Activated naive CD4-positive, alpha-beta T cell treated with Interleukin-2 at 50 U/mL for 16 hours (primary cell): ENCODE measurements at places on chromosomes 13 and 19.

DNA sequence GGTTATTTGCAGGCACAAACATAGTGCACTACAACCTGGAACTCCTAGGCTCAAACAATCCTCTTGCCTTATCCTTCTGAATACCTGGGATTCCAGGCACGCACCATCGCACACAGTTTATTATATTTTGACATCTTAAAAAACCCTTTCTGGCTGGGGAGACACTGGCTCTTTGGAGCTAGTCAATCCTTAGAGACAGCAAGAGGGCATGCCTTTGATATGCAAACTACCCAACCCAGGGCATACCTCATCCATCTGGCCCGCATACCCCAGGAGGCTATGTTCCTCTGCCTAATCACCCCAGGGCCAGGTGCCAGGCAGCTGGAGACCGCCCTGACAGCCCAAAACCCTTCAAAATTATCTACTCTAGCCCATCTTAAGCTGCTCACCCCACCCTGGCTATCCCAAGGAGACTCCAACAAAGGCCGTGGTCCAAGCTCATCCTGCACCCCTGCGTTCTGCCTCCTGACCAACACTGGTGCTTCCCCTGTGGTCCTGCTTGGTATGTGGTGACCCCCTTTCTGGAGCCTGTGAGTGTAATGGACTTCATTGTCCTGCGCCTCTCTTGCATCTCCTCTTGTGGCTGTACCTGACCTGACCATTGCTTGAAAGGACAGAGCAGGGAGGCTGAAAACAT is 86.4 kb downstream of the RGCC start:
- no peak for DNase-seq

DNA sequence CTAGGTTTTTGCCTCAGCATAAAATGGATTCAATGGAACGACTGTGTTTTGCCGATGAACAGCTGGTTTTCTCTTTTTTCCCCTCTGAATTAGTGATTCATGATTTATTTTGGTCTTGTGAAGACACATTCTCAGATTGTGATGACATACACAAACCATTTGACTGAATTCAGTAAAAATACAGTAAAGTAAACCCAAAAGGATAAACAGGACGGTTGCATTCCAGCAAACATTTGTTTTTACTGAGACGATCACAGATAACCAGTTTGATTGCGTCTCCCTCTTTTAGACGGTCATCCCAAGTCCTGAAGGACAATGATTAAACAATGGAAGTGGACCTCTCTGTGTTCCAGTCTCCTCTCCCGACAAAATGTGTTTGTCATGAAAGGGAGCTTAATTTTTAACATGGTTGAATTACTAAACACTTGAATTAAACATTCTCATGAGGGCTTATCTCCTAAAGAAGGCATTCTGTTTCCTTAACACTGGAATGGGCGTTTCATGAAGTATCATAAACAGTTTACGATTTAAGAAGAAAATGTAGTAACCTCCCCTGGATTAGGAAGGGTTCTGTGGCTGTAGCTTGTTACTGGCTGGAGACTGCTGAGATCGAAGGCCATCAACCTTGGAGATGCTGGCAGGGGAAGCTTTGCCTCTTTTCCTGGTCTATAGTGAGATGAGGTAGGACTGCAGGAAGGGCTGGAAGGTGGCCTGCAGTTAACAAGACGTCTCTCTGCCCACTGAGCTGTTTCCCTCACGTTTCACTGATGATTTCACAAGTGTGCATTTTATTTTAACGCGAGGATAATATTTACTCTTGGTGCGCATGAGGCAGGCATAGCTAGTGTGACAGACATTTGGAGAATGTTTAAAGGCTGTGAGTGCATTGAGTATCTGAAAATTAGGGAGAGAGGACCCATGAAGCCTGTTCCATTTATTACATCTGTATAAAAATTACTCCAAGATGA is 457.9 kb downstream of the FGF9 start:
- no peak for DNase-seq

GRCh38 chr13:51292000-51292565 is 47.4 kb upstream of the SERPINE3 start:
- no peak for DNase-seq

DNA sequence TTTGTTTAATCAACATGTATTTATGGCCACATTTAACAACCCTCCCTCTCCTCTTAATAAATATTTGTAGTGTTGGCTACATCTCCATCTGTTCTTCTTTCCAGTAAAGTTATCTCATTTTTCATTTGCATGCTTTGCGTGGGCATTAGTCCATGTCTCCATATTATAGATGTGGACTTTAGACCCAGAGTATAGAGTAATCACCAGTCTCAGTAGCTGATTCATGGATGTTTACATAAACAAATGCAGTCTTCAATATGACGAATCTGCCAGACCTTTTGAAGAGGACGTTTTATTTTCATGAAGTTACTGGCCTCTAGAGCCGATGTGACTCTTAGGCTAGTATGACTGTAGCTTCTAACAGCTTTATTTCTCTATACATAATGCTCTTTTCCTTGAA is 1546.2 kb downstream of the OLFM4 start:
- no peak for DNase-seq

GRCh38 chr13:51331354-51331861 is 8.1 kb upstream of the SERPINE3 start:
- DNase-seq = no peak

- no peak for DNase-seq
Observed at GRCh38 chr13:24323036-24323738, 13.8 kb downstream of the C1QTNF9 start.

DNA sequence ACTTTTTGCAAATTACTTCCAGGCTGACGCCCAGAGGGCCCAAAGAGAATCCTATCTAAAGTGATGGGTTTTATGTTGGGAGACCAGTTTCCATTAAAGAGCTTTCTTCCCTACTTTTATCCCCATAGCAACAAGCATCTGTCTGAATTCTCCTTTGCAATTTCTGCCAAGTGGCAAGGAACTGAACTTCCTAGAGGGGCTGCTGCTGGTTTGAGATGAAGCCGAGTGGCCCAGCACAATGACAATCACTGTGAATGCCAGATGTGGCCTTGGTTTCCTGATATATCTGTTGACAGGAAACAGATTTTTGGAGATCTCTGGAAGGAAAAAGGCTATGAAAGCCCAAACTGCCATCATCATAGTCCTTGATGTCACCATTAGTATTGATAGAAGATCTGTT is 198.6 kb downstream of the OXGR1 start:
- no peak for DNase-seq

DNA sequence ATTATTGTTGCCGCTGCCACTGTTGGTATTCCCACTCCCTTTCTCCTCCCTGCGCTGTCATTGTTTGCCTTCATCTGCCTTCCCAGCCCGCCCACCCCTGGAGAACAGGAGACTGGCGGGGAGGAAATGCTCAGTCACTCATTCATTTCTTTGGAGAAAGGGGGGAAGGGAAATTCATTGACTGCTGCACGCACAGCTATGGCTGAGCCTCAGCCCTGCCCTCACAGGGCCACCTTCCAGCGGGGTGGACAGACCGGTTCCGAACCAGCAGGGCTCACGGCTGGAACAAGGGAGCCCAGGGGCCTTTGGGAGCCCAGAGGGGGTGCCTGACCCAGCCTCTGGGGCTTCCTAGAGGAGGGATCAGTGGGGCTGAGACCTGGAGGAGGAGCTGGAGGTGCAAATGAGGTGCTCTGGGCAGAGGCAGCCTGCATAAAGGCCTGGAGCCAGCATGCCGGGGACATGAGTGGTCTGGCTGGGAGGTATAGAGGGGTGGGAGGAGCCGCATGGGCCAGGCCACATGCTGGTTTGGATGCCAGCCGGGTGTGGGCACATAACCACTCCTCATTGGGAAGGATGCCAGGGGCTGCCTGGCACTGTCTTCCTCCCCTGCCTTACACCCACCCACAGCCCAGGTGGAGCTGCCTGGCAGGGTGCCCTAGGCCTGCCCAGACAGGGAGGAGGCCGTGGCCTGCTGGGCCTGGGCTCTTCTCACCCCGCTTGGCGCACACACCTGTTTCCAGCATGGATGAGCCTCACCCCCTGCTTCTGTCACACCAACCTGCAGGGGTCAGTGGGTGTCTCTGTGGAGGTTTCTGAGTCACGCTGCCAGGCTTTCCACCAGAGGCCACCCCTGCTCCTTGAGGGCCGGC is 26.8 kb downstream of the PPP5C start:
- no peak for DNase-seq

- DNase-seq = no peak
Observed at GRCh38 chr13:112710855-112711527, 21.2 kb downstream of the ATP11A start.

DNA sequence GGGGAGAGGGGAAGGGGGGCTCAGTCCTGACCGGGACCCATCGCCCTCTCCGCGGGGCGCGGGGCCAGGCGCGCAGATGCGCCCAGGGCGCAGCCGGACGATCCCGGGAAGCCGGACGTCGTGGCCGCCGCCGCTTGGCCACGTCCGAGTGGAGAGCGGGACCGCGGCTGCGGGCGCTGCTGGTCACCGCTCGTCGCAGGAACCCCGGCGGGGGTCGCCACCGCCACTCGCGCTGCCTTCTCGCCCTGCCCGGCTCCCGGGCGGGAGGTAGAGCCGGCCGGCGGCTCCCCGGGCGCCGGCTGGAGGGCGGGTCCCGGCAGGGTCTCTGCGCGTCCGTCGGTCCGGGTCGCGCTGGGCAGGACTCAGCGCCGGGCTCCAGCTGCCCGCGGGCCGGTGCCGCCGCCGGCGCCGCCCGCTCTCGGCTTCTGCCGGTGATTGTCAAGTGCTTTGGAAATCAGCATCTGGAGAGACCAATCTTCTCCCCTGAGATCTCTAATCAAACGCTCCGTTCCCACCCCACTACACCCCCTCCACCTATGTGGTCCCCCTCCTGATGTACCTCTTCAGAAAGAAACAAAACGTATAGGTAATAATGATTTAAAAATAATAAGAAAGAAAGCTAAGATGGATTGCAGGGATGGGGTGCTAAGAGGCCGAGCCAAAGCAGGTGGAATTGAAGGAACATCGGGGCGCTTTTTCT is 464.4 kb downstream of the ITGBL1 start:
- DNase-seq = no peak
